ENCODE measurements at places on chromosomes 3 and 15.

GRCh38 chr3:118781232-118781631, 253.4 kb downstream of the IGSF11 start:
- no peak for DNase-seq

DNA sequence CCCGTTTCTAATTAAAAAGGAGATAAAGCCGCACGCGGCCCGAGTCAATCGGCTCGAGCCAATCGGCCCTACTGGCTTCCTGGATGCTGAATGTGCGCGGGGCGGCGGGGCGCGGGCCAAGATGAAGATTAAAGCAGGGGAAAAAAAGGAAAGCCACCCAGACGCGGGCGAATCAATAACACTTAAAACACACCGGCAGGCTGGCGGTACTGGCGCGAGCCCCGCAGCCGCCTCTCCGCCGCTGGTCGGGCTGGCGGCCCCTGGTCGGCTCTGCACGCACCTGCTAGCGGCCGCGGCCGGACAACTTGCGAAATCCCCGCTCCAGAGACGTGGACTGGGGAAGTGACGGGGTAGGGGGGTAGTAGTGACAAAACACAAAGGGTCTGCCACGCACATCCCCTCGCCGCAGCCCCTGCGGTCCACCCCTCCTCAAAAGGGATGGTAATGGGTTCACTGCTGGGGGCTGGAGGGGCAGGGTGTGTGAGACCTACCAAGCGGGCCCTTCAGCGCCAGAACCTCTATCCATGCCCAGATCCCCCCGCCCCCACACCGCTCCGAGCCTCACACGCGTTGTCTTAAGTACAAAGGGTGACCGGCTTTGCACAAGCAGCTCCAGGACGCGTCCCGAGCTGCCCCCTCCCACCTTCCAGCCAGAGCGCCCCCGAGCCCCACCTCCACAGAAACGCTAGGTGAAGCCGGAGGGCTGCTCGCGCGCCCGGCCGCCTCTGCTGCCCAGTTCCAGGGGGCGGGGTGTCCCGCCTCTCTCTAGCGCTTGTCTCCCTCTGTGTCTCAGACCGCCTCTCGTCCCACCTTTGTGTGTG, 1.4 kb downstream of the WNT7A start:
- DNase-seq, result peak; percentile 14

DNA sequence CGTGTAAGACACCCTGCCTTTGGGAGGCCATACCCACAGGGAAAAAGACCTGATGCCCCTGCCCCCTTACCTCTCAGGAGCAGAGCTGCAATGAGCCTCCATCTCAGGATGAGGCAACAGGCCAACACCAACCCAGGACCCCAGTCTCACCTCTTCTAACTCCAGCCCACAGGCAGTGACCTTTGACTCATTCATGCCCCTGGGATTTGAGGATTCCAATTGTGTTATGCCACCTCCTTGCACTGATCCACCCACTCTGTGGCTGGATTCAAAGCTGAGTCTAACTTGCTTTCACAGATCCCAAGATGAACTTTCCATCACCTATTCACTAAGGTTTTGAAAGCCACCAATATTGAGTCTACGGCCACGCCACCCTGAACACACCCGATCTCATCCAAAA, 64.7 kb downstream of the MINAR1 start:
- DNase-seq, result no peak

DNA sequence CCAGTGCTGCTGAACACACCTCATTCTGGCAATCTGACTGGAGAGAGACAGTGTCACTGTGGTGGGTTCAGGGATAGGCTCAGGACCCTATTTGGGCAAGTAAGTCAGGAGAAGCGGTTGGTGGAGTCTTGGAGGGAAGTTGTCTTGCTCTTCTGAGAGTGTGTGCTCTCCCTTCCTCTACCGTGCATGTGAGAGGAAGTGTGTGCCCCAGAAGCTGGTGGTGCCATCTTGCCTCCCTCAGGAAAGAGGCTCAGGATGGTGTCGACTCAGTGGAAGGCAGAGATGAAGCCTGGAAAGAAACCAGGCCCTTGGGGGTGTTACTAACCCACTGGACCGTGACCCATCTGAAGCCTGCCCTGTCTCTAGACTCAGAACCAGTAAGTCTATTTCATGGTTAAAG, 6.8 kb upstream of the RARRES1 start:
- DNase-seq, result no peak

GRCh38 chr3:48142316-48142870, 45.8 kb downstream of the CDC25A start:
- peak; percentile 43 for DNase-seq

DNA sequence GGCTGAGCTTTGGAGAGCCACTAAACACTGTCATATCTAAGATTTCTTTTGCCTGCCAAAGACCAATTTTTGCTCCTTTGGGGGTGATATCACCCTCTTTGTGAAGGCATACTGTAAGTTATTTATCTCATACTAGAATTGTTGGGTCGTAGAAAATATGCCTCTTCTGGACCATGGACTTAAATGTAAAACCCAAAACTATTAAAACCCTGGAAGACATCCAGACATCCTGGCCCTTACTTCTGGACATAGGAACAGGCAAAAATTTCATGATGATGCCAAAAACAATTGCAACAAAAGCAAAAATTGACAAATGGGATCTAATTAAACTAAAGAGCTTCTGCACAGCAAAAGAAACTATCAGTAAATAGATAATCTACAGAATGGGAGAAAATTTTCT, 172.2 kb downstream of the ATG7 start:
- DNase-seq, result no peak

DNA sequence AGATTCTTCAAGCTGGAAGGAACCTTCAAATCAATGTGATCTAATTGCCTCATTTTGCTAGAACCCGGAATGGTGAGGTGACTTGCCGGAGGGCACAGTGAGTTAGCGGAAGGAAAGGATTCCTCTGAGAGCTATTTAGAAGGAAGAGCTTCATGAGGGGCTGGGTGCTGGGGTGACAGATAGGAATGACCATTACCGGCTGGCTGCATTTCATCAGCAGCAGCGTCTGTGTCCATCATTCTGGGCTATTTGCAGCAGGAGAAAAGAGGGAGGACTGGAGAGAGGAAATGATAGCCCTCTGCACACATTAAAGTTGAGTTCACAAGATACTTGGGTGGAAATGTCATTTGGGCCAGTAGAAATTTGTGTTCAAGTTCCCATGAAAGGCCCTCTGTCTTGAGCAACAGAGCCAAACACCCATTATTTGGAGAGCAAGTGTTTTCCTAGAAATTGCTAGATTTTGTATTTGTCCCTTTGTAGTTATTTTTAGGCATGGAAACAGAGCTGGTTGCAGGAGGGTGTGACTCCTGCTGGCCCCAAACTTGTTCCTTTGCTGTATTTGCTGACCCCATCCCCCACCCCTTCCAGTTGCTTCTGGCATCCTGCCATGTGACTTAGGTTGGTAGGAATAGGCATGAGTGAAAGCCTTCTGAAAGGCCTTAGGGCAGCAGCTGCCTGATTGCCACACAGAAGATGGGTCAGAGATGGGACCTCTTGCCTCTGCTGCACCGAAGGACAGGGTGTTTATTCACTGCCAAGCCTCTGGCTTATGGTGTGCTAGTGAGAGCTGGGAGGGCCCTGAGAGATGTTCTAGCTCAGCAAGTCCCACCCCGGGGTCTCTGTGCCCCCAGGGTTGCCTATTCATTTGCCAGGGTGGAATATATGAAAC, 87.5 kb upstream of the PLXNA1 start:
- DNase-seq, result peak; percentile 42

Data from NCI-H1105 treated with DMSO at 0.1 percent for 48 hours (cell line).